Right cardiac atrium (tissue), 5 donors: ENCODE measurements at places on chromosomes 3 and 15.

DNA sequence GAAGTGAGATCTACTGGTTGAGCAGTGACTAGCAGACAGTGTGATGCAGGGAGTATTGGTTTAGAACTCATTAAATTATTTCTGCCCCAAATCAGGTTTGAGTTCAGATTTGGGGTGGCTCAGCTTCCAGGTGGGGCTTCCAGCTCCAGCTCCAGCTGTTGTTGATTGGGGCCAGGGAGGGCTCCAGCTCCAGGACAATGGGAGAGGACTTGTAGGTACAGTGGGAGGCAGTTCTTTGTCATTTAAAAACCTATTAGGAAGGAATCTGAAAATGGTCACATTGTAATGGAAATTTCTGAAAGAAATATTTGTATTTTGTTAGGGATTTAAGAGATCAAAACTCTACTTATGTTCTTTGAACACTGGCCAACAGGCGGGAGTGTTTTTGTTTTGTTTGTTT, 97.0 kb downstream of the FNDC3B start:
- no peak for DNase-seq

DNA sequence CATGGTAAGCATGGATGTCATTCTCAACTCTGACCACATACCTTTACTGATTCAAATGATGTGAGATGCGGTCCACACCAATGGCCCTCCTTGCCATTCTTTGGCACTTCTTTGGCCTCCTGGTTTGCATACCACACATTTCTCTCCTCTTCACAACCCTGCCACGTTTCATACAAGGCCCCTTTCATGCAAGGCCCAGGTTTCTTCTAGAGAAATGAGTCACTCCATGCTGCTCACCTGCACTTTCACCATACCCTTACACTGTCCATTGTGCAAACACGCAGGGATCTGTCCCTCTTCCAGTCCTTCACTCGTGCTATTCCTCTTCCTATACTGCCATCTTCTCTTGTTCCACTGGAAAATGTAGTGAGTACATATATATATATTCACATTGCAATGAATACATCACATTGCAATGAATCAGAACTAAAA, 24.4 kb upstream of the SLC24A5 start:
- no peak for DNase-seq

DNA sequence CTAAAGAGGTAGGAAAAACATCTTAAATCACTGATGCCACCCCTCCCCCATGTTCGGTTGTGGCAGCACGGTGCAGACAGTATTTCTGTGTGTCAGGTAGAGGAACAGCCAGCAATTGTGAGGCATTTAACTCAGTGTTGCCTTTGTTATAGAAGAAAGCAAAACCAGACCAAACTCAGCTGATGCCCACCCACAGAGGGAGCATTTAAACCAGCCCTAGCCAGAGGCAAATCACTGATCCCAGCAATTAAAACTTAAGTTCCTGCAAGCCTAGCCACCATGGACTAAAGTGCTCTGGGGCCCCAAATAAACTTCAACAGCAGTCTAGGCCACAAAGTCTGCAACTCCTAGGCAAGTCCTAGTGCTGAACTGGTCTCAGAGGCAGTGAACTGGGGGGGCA, 94.5 kb downstream of the CFAP20DC start:
- DNase-seq: no peak

DNA sequence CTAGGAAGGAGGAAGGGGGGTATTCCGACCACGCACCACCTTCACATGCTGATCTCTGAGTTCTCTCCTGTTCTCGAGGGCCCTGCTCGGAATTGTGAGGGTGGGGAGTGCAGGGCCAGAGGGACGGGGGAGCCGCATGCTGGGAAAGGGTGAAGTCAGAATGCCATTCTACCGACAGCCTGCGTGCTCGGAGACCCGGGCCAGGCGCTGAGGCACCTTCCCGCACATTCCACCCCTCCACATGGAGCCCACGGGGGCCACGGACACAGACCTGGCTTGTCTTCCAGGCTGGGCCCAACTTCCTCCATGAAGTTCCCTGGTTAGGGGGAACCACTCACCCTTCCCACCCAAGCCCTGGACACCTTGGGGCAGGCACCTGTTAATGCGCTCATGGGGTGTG, 28.7 kb upstream of the PIGZ start:
- DNase-seq: no peak

DNA sequence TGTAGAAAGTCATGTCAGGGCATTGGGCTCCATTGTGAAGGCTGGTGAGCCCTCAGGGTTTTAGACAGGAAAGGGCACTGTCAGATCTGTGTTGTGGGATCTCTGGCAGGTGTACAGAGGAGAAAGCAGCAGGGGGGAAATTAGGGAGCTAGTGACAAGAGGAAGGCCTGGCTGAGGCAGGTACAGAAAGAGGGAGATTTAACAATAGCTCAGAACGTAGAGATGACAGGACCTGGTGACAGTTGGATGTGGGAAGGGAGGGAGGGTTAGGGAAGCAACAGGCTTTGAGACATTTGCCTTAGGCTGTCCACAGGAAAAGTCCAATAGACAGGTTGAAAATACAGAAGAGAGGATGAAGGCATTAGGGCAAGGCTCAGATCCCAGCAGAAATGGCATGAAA, 288.1 kb downstream of the EPHB1 start:
- no peak for DNase-seq

GRCh38 chr15:40847223-40847961, 3.5 kb downstream of the SPINT1 start:
- DNase-seq: peak; percentile 81

DNA sequence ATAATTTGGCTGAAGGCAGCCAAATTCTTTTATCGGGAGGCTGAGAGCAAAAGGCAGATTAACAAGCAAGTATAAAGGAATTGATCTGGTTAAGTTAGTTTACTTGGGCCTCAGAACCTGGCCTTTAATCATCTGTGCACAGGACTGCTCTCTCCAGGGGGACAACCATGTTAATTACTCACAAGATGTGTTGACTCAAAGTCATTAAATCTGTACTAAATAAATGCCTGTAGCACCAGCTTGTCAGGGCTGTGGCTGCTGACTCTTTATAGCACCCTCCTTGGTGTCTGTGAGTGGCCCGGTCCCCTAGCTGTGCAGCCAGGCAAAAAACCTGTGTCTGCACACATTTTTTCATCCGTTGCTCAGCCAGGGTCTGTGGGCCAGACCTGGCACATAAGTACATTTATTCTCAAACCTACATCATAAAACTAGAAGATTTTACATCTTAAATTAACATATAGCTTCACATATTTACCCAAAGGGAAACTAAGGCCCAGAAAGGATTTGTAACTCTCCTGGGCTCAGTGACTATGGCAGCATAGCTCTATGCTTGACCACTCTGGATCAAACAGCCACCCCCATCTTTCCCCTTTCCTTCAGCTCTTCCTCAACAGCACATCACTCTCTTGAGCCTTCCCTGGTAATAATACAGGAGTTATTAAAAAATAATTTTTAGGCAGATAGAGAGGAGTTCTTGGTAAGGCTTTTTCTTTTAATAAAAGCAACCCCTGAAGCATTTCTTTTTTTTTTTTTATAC, 51.4 kb downstream of the NCEH1 start:
- DNase-seq: no peak

GRCh38 chr15:96553006-96553405, 222.5 kb downstream of the NR2F2 start:
- no peak for DNase-seq

GRCh38 chr3:167969548-167969947, 126.2 kb downstream of the GOLIM4 start:
- no peak for DNase-seq

DNA sequence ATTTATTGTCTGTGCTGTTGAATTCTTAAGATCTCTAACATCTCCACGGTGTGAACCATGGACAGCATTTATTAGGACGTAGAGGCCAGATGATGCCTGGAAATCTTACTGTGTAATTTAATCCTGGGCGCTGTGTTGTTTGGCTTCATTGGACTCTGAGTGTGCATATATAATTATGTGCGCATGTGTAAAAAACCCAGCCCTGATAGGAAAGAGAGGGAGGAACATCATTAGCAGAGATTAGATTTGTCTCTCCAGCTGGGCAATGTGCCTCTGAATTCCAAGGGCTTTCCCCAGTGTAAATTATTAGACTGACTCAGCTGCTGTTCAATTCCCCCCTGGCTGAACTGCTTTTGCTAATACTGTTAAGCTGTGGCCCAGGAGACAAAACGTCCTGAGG, 39.6 kb downstream of the MAP3K13 start:
- peak; percentile 41 for DNase-seq

DNA sequence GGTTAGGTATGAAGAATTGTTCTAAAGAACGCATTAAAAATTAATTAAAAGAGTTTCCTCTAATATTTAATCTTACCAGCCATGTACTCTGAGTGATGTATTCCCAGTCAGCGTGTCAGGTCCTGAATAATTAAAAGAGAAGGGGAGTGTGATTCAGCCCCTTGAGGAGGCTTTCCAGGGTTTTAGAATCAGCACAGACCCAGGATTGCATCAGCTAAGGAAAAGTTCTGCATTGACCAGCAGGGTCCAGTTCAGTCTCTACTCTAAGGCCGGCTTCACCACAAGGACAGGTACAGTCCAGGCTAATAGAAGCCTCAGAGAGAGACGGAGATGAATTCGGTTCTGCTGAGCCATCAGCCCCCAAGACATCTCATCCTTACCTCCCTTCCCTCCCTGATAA, 499.5 kb upstream of the PROK2 start:
- DNase-seq: no peak

GRCh38 chr3:10363935-10364334, 43.0 kb upstream of the SEC13 start:
- no peak for DNase-seq

GRCh38 chr3:44439499-44440295, 37.8 kb downstream of the ZNF445 start:
- DNase-seq: peak; percentile 70

GRCh38 chr3:61233746-61234145, 17.5 kb downstream of the FHIT start:
- no peak for DNase-seq

DNA sequence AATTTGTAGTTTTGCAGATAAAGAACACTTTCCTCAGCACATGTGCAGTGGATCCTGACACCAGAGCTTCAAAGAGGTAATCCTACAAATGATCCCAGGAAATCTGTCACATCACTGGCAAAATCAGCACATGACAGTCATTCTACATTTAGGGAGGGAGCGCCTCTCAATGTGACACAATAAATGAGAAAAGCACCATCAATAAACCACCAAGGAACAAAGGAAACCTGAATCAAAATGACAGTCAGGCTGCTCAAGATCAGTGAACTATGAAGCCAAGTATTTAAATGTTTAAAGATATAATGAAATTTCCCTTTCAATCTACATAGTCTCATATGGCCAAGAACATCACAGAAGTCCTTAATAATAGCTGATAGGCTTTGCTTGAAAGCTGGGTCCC, 119.5 kb downstream of the LRRN1 start:
- no peak for DNase-seq

GRCh38 chr3:126135406-126136076, 44.8 kb downstream of the ALDH1L1 start:
- DNase-seq: peak; percentile 39

DNA sequence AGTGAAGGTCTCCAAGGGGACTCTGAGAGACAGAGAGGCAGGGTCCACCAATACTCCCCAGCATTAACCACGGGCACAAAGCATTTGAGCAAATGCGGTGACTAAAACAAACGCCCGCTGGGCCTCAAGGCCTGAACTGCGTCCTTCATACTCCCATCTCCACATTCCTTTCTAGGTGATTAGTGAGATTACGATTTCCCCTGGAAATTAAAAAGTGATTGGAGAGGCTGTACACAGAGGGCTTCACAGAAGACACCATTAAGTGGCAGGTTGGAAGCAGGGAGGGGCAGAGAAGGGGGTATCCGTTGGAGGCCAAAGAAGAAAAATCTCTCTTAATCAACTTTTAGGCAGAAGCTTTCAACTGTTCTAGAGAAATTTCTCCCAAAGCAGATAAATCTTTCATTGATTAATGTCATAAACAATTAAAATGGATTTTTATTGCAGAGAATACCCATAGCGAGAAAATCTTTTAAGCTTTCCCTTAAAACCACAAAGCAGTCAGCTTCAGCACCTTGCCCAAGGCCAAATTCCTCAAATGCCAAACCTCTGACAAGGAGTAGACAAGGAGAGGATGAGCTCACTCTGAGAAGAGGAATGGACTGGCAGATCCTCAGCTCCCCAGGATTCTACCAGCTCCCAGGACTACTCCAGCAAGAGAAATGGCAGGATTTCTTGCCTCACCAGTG, 38.2 kb downstream of the MB21D2 start:
- no peak for DNase-seq

DNA sequence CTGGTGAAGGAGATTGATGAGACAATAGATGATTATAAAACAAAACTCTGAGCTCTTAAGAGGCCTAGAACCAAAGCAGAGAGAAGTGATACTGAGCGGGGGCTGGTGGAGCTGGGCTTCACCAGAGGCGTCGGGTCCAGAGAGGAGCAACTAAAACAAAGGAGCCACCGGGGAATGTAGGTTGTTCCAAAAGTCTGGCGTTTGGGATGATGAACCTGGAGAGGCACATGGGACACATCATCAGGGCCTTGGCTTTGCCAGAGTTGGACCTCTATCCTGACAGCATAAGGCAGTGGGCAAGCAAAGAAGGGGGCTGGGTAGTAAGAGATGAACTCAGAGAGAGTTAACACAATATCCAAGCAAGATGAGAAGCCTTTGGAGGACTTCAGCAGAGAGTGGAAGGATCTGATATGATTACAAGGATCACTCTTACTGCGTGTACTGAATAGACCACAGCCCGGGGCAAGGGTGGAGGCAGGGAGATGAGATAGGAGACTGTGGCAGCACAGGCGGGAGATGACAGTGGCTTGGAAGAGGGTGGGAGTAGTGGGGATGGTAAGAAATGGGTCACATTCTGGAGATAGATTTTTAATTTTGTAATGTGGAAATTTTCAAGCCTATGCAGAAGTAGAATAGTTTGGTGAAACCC, 36.0 kb upstream of the RASA2 start:
- DNase-seq: no peak

- DNase-seq: peak; percentile 83
These were observed at the start of the genes CHDH and IL17RB for GRCh38 chr3:53846134-53846850. Gene CHDH, minus strand, starts transcription at chr3:53846419. Its CDS starts 22,411 bp downstream, at chr3:53824008. Gene IL17RB, plus strand, starts transcription at chr3:53846568. Its CDS starts 21 bp downstream, at chr3:53846589.

DNA sequence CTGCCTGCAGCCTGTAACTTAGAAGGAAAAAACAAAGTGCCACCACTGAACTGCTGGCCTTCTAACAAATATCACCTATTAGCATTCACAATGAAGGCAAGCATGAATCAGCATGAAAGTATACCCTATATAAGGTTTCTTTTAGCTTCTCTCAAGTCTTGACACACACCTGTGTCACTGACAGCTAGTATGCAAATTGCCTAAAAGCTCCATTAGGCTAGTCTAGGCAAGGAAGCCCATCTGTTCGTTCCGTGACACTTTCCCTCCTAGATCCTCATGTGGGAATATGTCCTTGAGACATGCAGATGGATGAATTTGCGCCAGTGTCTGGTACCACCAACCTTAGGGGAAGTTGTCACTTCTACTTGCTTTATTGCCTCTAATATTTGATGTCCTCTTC, 129.3 kb downstream of the RBMS3 start:
- DNase-seq: no peak

DNA sequence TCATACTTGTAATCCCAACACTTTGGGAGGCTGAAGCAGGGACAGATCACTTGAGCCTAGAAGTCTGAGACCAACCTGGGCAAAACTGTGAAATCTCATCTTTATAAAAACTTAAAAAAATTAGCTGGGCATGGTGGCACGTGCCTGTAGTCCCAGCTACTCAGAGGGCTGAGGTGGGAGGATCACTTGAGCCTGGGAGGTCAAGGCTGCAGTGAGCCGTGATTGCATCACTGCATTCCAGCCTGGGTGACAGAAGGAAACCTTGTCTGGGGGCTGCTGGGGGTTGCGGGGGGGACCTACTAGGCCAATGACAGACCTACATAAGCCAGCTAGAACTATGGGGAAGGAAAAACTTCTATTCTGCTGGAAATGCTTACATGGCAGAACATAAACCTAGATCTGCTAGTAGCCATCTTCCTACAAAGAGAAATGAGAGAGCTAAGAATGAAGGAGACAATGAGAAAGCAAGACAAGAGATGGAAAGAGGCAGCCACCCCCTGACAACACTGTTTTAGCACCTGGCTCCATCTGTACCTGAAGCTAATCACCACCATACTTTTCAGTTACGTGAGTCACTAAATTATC, 23.9 kb downstream of the FOXP1 start:
- no peak for DNase-seq
